B cell (primary cell): ENCODE measurements at places on chromosomes 3 and 15. TPM values are rescaled to one million over a fixed set of nuclear protein-coding genes. Genes with fewer than 3 reads are reported as not detected.

The CKMT1B gene
- polyA plus RNA-seq, result not detected in 2 replicates

The ANKRD63 gene
- not detected in 2 replicates for polyA plus RNA-seq

The ST8SIA2 gene
- polyA plus RNA-seq, result not detected in 2 replicates

DNA sequence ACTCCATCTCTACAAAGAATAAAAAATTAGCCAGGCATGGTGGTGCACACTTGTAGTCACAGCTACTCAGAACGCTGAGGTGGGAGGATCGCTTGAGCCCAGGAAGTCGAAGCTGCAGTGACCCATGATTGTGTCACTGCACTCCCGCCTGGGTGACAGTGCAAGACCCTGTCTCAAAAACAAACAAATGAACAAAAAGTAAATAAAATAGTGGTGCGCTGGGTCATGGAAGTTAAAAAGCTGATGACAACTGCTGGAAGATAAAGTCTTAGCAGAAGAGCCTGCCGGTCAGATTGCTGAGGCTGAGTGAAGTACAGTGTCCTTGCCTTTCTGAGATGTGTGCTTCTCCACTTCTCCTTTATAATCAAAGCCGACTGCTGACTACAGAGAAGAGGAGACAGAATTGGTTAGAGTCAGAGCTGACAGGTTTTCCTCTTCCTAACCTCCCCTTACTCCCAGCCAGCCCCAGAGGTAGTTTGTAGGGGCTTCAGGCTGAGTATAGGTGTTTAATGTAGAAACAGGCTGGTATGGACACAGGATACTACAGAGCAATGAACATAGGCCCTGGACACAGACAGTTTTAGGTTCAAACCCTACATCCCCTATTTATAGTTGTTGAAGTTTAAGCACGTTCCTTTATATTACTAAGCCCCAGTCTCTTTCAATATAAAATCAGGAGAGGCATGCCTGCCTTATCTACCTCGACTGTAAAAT, 17.9 kb downstream of the HCLS1 start:
- H3K36me3 ChIP-seq, result peaks cover 76% of the 10 kb centered on the region
- no peak for DNase-seq
- no peaks in the 10 kb centered on the region for H3K27me3 ChIP-seq
- no peak overlapping the region for H3K27ac ChIP-seq
- H3K4me3 ChIP-seq, result no peak overlapping the region
- H3K4me1 ChIP-seq, result no peaks in the 10 kb centered on the region

The GOLGA6L4 gene
- 0.88 and 1.2 TPM in 2 replicates for polyA plus RNA-seq

DNA sequence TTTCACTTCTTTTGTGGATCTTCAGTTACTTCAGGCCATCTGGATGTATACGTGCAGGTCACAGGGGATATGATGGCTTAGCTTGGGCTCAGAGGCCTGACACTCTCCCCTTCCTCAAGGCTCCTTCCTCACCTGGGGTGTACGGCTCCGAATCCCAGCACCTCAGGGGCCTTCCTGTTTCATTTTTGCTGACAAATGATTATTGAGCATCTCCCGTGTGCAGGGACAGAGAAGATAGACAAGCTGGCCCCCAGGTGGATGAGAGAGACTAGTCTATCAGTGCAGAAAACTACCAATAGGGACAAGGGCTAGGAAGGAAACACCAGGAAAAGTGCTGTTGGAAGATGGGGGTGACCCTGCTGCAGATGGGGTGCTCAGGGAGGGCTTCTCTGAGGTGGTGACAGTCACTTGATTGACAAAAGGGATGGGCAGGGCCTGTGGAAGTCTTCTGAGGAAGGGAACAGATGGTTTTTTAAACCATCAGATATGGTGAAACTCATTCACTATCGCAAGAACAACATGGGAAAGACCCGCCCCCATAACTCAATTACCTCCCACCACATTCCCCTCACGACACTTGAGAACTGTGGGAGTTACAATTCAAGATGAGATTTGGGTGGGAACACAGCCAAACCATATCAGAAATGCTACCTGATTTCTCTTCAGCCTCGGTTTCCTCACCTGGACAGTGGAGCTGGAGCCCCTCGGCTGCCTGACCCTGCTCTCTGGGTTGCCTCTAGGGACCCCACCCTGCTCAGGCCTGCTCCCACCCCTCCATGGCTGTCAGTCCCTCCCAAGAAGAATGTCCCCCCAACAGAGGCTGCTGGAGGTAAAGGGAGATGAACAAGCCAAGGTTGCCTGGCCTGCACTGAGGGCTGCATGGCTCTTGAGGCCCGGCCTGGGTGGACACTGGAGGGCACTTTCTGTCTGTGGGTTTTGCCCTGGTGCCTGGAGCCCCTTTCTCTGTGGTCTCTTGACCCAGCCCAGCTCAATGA, 37.2 kb upstream of the ACAD9 start:
- no peak overlapping the region for H3K27ac ChIP-seq
- no peaks in the 10 kb centered on the region for H3K36me3 ChIP-seq
- H3K4me1 ChIP-seq, result peaks cover 17% of the 10 kb centered on the region
- no peaks in the 10 kb centered on the region for H3K27me3 ChIP-seq
- DNase-seq, result no peak
- no peak overlapping the region for H3K4me3 ChIP-seq

The MST1R gene
- 0.92 and 1.7 TPM in 2 replicates for polyA plus RNA-seq

The NPAP1 gene
- polyA plus RNA-seq, result not detected in 2 replicates

- H3K4me1 ChIP-seq, result no peaks in the 10 kb centered on the region
- no peaks in the 10 kb centered on the region for H3K27me3 ChIP-seq
- no peak overlapping the region for H3K4me3 ChIP-seq
- H3K27ac ChIP-seq, result no peak overlapping the region
- no peak for DNase-seq
Measured at GRCh38 chr15:80489030-80489594, 84.9 kb downstream of the ARNT2 start.
